ENCODE measurements at places on chromosomes 7 and 10. TPM values are rescaled to one million over a fixed set of nuclear protein-coding genes. Genes with fewer than 3 reads are reported as not detected.

DNA sequence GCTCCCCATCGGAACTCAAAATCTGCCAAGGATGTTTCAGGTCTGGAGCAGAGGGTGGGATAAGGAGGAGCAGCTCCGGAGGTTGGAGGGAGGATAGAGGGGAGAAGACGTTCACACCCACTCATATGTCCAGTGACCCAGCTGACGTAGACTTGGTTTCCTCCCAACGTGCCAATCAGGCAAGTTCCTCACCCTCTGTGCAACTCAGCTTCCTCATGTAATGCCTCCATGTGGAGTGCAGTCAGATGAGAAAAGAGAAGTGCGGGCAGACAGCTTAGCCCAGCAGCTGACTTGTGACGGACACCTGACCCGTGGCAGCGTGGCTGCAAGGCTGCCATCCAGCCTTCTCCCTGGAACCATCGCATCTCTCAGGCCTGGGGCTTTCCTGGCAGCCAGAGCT is 86.8 kb downstream of the NPTX2 start:
- no peak for DNase-seq

DNA sequence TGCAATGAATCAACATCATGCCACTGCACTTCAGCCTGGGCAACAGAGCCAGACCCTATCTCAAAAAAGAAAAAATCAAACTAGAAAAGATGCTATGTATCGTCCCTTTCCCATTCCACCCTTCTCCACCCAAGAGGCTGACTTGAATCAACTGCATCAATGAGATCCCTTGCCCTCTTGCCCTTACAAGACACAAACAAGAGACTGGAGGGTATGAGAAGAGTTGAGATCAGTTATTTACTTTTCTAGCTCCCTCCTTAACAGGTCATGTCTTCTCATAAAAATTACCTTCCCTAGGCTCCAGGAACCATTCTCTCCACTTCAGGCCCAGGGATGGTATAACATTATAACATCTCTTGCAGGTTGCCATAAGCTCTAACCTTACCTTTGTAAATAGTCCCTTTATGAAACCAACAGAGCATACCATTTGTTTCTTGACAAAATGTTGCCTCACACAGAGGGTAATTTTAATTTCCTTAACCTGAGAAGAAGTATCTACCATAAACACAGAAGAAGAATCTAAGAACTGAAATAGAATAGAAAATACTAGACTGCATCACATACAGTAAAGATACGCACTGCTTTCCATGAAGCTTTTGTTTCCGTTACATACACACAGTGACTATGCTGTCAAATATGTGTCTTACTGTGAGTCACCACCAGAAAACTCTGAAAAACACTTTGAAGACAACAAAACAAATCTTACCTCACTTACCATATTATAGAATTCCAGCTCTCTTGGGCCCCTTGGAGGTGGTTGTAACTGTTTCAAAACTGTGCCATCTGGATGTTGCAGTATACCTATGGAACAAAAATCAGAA is 30.5 kb downstream of the IPMK start:
- no peak for DNase-seq

- DNase-seq = no peak
These were observed 36.3 kb downstream of the STRA8 start for GRCh38 chr7:135269921-135270320.

- no peak for DNase-seq
These were observed 21.9 kb downstream of the PDCD4 start for GRCh38 chr10:110893559-110894179.

GRCh38 chr7:112886208-112886607 is 96.0 kb upstream of the TMEM168 start:
- no peak for DNase-seq

DNA sequence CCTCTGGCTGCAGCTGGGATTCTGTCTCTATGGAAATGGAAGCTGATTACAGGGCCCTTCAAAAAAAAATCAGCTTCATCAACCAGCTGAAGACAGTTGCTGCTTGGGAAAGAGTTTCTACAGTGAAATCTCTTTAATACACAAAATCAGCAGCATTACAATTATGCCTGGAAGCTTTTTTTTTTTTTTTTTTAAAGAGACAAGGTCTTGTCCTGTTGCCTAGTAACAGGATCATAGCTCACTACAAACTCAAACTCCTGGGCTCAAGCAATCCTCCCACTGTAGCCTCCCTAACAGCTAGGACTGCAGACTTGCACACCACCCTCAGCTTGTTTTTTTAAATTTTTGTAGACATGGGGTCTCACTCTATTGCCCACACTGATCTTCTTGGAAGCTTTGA is 94.5 kb downstream of the OR13A1 start:
- no peak for DNase-seq

DNA sequence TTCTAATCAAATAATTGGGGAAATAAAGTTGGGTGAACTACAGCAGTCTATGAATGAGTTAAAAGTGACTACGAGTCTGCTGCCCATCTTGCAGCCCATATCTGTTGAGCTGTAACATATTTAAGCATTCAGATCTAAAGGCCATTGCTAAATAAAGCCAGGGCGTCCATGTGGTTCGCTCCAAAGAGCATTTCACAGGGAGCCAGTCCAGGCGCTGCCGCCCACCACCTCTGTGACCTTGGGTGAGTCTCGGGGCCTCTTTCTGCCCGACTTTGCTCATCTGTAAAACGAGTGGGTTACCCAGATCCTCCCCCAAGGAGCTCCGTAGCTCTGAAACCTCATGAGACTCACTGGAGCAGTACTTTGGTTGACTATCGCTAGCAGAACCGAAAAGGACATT is 223.1 kb downstream of the CUX1 start:
- no peak for DNase-seq

The VAX1 gene
- total RNA-seq = not detected

The STEAP1 gene
- 0.27 TPM for total RNA-seq

The TET1 gene
- total RNA-seq = 35.7 TPM

The PTN gene
- total RNA-seq = 179 TPM
